ENCODE measurements at places on chromosomes 12 and 14.

DNA sequence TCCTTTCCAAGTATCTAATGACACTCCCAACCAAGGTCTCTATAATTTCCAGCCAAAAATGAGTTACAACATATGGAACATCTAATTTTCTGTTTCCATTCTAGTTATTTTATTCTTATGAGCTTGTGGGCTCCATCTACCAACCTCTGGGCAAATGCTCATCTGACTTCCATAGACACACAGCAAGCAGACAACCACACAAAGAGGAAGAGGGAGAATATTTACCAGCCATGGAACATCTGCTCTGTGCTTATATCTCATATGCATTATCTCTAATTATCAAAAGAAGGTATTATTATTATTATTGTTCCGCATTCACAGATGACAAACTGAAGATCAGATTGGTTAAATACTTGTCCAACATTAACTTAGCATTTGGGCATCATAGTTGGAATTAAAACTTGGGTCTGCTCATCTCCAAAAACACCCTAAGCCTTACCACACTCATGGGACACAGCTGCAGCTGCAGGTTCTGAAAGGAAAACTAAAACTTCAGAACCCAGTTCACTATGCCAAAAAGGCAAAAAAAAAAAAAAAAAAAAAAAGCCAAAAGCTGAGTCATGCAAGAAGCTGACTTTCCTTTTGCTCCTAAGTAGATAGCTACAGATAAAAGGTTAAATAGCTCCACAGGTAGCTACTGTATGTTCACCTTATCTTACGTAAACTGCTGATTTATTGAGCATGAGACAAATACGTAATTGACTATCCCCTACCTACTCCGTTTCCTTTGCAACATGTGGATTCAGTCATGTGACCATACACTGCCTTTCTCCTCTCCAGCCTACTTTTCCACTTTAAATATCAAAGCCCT is 23.6 kb upstream of the TCL1B start:
- no peak for DNase-seq

DNA sequence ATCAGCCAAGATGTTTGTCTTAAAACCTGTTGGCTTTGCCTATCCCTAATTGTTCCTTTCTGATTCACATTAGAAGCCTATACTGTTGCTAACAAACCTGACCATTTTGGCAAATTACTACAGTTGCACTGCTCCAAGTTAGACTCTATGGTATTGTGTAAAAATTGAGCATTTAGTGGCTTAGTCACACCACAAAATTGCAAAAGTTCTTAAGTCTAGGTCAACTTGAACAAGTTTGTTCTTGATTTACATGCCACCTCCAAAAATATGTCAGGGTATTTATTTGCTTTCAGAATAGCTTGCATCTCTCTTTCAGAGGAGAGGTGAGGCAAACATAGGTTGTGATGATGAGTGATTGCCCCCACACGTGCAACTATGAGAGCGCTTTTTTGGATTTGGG is 27.0 kb upstream of the PTHLH start:
- no peak for DNase-seq

- DNase-seq = no peak
Observed at GRCh38 chr14:27836386-27836785, 930.2 kb upstream of the FOXG1 start.

GRCh38 chr12:131137009-131137835 is 183.5 kb downstream of the ADGRD1 start:
- DNase-seq = no peak

DNA sequence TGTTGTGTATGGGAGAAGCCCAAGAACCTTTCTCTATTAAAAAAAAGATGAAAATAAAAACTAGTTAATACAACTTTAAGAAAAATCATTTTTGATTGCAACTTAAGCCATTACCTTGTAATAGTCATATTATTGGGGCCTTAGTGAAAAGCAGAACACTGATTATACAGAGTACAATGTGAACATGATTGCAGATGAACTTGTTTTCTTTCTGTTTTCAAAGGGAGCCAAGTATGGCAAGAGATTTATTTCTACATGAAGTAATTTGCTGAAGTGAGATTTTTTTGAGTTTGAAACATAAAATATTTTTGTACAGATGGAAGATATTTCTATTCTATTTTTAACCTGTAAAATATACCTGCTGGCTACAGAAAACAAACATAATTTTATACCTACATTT is 104.9 kb downstream of the GPR135 start:
- DNase-seq = no peak

- no peak for DNase-seq
Observed at GRCh38 chr12:91138337-91138920, 27.1 kb upstream of the LUM start.

DNA sequence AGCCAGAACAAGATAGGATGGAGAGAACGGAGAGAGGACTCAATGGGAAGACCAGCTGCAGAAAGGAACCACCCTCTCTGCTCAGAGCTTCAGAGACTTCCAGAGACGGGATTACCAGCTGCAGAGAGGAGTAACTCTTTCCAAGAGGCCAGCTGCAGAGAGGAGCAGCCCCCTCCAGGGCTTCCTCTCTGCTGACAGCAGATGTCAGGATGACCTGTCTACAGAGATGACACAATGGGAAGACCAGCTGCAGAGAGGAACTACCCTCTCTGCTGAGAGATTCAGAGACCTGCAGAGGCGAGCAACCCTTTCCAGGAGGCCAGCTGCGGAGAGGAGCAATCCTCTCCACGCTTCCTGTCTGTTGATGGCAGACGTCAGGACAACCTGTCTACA is 61.8 kb downstream of the KLRG1 start:
- no peak for DNase-seq

DNA sequence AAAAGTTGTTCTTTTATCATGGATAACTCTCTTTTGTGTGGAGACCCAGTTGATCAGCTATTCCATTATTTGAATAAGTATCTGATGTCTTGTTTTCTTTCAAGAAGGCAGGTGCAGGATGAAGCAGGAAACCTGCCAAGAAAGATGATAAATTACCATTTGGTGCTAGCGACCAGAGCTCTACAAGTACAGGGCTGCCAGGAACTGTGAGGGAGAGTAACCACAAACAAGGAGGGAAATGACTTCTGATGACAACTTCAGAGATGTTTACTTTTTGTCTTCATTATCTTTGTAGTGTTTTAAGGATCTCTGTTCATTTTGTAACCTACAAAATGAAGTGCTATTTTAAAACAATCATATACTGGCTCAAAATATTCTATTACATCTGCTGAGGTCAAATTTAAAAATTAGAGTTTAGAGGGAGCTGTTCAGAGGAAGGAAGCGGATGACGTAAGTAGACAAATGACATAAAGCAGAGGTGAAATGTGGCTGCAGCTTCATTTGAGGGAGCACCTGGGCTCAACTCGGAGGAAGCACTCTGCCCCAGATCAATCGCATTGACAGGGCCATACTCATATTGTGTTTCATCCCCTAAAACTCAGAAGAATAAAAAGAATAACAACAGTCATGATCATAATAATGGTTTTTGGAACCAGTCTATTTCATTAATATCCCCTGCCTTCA is 226.8 kb downstream of the C12orf42 start:
- DNase-seq = no peak

GRCh38 chr12:75923964-75924666 is 107.5 kb downstream of the PHLDA1 start:
- DNase-seq = no peak

DNA sequence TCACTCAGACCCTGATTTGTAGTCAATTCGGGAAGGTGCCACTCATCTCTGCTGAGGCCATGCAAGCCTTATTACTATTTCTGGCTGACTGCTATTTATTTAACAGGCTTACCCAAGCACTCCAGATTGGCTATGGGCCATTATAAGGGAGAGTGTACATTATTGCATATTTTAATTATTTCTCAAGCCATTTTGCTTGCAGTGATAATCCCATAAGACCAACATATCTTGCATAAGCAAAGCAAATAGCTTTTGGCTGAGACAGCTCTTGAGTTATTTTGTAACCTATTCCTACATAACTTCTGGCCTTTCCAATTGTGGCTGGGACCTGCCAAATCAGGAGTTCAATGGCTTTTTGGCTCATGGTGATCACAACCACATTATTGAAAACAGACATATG is 509.6 kb upstream of the USP15 start:
- DNase-seq = no peak

- DNase-seq = no peak
Observed at GRCh38 chr12:16506394-16506793, 99.6 kb downstream of the LMO3 start.

GRCh38 chr12:130441771-130442760 is 104.4 kb downstream of the PIWIL1 start:
- no peak for DNase-seq

- no peak for DNase-seq
Observed at GRCh38 chr12:47989666-47990065, 14.6 kb downstream of the COL2A1 start.

- DNase-seq = peak; percentile 59
Observed at GRCh38 chr14:68312884-68313610, 479.8 kb downstream of the ZFP36L1 start.

DNA sequence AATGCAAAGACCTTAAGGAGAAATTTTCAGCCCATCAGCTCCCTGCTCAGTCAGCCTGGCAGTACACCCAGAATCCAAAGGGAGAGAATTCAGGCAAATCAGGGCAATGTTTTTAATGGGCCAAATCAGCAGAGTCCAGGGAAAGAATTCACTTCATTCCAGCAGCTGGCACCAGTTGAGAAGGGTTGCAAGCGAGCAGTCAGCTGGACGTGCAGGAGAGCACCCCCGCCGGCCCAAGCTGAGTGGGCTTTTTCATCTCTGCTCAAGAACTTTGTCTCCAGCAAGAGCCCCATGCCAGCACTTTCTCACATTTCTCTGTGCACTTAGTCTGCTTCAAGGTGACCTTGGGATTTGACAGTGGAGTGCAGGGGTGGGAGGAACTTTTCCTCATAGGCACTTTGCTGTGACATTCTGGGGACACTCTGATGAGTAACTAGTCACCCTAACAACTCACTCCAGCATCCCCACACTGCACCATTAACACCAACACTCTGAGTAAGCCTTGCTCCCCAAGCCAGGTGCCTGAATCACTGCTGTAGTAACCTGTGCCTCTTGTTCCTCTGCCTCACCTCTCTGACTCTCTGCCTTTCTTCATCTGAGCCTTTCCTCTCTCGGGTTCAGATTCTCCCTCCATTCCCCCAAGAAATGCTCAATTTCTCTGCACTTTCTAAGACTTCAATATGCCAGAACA is 2.2 kb downstream of the ENDOU start:
- no peak for DNase-seq

DNA sequence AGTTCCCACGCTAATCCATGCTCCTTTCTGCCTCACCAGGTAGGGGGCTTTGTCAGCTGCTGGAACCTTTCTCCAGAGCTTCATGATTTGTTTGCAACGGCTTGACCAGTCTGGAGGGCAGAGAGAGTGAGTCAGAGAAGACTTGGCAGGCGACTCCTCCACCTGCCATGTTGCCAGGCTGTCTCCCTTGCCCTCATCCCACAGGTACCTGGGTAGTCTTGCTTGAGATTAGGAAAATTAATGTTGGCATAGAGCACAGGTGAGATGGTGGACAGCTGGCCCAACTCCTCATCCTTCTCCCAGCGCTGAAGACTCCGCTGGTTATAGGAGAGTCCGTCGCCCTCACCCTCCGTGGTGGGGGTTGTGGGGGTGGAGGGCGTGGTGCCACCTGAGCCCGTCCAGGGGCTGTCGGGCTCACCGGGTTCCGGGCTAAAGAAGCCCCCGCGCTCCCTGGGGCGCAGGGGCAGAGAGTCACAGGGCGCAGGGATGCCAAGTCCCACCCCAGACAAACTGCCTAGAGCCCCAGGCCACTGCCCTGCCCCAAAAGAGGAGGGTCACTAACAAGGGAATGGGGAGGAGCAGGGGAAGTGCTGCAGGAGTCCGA is 18.6 kb downstream of the KMT2D start:
- no peak for DNase-seq

DNA sequence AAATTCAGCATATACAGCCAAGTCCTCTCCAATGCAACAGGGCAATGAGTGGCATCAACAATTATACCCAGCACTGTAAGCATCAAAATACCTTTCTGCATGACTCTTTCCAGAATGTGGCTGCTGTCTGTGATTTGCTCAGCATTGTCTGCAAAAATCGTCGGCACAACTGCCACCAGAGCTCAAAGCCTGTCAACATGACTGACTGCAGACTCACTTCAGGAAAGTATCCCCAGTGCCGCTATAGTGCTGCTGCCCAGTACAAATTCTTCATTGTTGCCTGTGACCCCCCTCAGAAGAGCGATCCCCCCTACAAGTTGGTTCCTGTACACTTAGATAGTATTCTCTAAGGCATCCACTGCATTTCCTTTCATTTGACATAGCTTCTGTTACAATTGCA is 735 bp downstream of the RNASE6 start:
- no peak for DNase-seq

- DNase-seq = no peak
Observed at GRCh38 chr14:91845652-91846051, 21.7 kb downstream of the TC2N start.

- DNase-seq = peak; percentile 73
Observed at GRCh38 chr14:89324501-89325298, 92.3 kb downstream of the FOXN3 start.

DNA sequence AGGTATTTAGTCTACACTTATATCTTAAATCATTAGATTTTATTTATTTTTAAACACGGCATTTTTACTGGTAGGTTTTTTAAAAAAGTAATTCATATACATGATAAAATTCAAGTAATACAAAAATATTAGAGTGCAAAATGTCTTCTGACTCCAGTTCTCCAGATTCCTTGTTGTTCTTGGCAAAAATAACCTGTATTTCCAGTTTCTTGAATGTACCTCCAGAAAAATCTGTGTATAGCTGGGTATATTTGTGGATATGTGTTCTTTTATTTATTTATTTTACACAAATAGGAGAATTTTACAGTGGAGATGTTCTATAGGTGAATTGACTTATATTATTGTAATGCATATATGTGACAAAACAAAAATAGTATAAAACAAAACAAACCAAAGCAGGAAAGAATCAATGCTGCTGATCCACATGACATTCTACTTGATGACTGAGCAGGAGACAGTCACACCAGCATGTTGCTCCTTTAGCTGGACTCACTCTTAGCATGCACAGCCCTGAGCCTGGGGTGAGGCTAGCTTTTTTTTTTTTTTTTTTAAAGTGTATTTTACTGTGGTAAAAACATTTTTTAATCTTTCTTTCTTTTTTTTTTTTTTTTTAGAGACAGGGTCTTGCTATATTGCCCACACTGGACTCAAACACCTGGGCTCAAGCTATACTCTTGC is 42.2 kb upstream of the SLC38A2 start:
- no peak for DNase-seq

GRCh38 chr12:69824966-69825560 is at the start of gene MYRFL:
Gene MYRFL, plus strand, starts transcription at chr12:69825227. Its CDS starts 291 bp downstream, at chr12:69825518.
- DNase-seq = no peak

- DNase-seq = no peak
Observed at GRCh38 chr14:72045271-72045670, 113.0 kb downstream of the RGS6 start.

DNA sequence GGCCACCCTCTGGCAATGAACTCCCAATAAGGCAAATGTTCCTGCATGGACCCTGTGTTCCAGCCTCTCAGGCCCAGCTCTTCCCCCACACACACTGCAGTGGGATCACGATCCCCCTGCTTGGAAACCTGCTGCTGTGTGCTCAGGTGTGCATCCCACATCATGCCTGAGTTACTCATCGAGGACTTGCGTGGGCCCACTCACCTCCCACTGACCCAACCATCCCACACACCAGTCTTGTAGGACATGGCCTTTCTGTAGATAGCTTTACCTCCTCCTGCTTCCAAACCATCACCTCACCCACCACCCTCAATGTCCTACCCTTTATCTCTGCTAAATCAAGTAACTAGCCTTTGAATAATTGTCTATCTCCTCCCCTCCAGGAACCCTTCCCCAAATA is 24.6 kb downstream of the NPC2 start:
- DNase-seq = no peak

GRCh38 chr14:54686871-54687749 is 120.2 kb downstream of the SAMD4A start:
- DNase-seq = no peak
